ENCODE measurements at places on chromosomes 6 and 20.
A peak's percentile ranks its signal among the peaks of the same experiment; 100 is the strongest.

DNA sequence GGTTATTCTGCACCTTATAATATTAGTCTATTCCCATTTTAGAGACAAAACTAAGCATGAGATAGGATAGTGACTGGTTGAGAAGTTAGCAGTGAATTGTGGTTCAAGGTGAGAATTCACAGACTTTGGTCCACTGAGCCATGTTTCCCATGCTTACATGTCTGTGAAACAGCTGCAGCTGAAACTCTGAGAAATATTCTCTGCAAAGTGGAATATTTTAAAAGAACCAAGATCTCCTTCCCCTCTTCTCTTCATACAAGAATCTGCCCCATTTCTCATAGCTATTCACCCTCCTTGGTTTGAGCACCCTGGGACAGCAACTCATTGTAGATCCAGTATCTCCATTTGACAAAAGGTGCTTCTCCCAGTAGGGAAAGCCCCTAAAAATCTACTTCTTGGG is 70.2 kb upstream of the TMEM170B start:
- no peak for DNase-seq

GRCh38 chr6:124420116-124420840 is 542.0 kb upstream of the RNF217 start:
- DNase-seq: no peak

DNA sequence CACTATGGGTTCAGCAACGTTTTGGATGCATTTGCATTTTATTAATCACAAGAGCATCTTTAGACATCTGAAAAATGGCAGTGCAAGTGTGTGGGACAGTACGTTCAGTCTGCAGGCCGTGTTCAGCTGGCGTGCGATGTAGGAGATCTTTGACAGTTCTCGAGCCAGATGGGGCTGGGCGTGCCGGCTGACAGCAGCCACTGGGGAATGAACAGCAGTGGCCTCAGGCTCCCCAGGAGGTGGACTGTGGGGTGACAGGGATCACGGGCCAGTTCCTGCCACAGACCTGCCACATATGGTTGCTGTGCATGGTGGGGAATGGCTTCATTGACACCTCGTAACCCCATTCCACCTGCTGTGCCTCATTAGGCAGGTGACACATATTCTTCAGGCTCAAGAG is 16.4 kb upstream of the MLN start:
- no peak for DNase-seq

GRCh38 chr20:2112910-2113309 is 11.3 kb downstream of the STK35 start:
- no peak for DNase-seq

- no peak for DNase-seq
These were observed 49.6 kb upstream of the PHIP start for GRCh38 chr6:79127660-79128059.

DNA sequence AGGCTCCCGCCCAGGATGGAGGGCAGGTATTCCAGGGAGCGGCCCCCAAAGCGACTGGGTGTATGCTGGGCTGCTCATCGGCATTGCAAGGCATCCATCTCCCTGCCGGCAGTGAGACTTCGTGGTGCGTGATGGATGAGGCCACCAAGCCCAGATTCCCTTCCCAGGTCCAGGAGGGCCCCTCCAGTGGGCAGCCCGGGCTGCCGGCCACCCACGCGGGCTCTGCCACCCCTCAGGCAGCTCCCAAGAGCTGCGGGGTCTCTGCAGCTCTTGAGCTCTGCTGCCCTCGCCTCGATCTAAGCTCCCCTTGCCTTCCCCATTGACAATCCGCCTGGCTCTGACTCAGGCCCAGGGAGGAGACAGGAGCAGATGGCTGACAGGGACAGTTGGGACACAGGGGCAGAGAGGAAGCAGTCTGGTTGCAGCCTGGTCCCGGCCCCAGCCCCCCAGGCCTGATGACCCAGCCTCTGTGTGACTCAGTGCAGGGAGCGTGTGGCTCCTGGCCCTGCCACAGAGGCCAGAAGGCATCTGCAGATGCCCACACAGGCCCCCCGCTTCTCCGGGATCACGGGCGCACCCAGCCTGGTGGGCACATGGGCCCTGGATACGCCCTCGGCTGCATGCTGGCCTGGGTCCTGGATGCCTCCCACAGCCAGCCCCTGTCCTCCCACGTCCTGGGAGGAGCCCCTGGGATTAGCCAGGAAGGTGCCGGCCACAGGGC is 33.0 kb downstream of the SLCO4A1 start:
- DNase-seq: peak; percentile 56

GRCh38 chr6:139343052-139343750 is 31.2 kb downstream of the CITED2 start:
- no peak for DNase-seq

DNA sequence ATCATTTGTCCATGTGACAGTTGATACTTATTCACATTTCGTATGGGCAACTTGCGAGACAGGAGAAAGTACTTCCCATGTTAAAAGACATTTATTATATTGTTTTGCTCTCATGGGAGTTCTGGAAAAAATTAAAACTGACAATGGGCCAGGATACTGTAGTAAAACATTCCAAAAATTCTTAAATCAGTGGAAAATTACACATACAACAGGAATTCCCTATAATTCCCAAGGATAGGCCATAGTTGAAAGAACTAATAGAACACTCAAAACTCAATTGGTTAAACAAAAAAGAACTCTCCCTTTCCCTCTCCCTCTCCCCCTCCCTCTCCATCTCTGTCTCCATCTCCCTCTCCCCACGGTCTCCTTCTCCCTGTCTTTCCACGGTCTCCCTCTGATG is 19.4 kb upstream of the EIF2S2 start:
- DNase-seq: no peak

- no peak for DNase-seq
These were observed 167.1 kb upstream of the FUT9 start for GRCh38 chr6:95848717-95849116.

GRCh38 chr6:11810039-11810541 is 31.5 kb upstream of the ADTRP start:
- DNase-seq: peak; percentile 77

GRCh38 chr20:54139188-54139587 is 34.6 kb downstream of the CYP24A1 start:
- peak; percentile 29 for DNase-seq

GRCh38 chr6:33840048-33840926 is 36.5 kb upstream of the MLN start:
- DNase-seq: peak; percentile 100
